ENCODE measurements at places on chromosomes 12 and 14. TPM values are rescaled to one million over a fixed set of nuclear protein-coding genes. Genes with fewer than 3 reads are reported as not detected.

ETV6 gene
- total RNA-seq, result 20.5 TPM

LALBA gene
- total RNA-seq, result not detected

PLEKHG7 gene
- not detected for total RNA-seq

P2RX2 gene
- not detected for total RNA-seq

TUBA1A gene
- total RNA-seq, result 70.6 TPM

MIP gene
- not detected for total RNA-seq

DPPA3 gene
- not detected for total RNA-seq

OASL gene
- total RNA-seq, result 11.4 TPM

TMEM106C gene
- total RNA-seq, result 148 TPM

LHX5 gene
- total RNA-seq, result not detected

SSTR1 gene
- total RNA-seq, result not detected

PPM1H gene
- total RNA-seq, result not detected

OTUB2 gene
- 0.25 TPM for total RNA-seq

COX8C gene
- not detected for total RNA-seq

TAS2R8 gene
- total RNA-seq, result not detected

CRACR2A gene
- 24.7 TPM for total RNA-seq

TMEM30B gene
- 1.8 TPM for total RNA-seq

IL26 gene
- not detected for total RNA-seq

HCFC2 gene
- 8.3 TPM for total RNA-seq

CBLN3 gene
- 2.9 TPM for total RNA-seq

STYK1 gene
- total RNA-seq, result 0.70 TPM

PARP11 gene
- 22.3 TPM for total RNA-seq

PLBD1 gene
- 0.14 TPM for total RNA-seq

GOLGA5 gene
- 12.9 TPM for total RNA-seq

CMA1 gene
- not detected for total RNA-seq

CCDC92 gene
- 4.0 TPM for total RNA-seq

AMIGO2 gene
- total RNA-seq, result 12.5 TPM
